ENCODE measurements at places on chromosomes 2 and 18.

GRCh38 chr2:99374747-99375146 lies 37.6 kb downstream of the EIF5B start:
- no peak for DNase-seq

DNA sequence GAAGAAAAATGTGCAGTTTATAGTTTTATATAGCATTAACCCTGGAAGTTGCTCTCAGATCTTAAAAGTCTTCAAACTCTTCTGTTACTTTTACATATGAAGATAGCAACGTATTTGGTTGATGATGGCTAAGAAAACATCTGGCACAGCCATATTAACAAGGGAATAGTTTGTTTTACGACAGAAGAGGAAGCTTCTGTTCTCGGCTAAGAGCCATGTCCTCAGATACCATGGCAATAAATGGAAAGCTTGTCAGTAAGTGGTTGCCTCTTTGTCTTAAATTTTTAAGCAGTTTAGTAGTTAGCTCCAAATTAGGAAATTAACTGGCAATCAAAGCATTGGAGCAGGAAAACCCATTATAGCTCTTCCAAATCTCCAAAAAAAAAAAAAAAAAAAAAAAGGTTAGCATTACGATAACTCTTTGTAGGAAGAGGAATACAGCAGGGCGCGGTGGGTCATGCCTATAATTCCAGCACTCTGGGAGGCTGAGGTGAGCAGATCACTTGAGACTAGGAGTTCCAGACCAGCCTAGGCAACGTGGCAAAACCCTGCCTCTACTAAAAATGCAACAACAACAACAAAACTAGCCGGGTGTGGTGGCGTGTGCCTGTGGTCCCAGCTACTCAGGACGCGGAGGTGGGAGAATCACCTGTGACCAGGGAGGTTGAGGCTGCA lies 4.5 kb upstream of the STON1 start:
- no peak for DNase-seq

- DNase-seq: no peak
Measured at GRCh38 chr2:181312515-181312927, 144.7 kb upstream of the ITGA4 start.

- no peak for DNase-seq
Measured at GRCh38 chr2:229370509-229370908, 99.4 kb upstream of the PID1 start.

GRCh38 chr2:8574196-8575037 lies 107.4 kb upstream of the ID2 start:
- peak; percentile 48 for DNase-seq

Measured in GM12892 (cell line).